Natural killer cell treated with Interleukin-12 subunit alpha and Interleukin-12 subunit beta and Interleukin-15 and Interleukin-18, amount 100 ng/mL, for 72 hours (primary cell): ENCODE measurements at places on chromosomes 16 and 17. TPM values are rescaled to one million over a fixed set of nuclear protein-coding genes. Genes with fewer than 3 reads are reported as not detected.

DNA sequence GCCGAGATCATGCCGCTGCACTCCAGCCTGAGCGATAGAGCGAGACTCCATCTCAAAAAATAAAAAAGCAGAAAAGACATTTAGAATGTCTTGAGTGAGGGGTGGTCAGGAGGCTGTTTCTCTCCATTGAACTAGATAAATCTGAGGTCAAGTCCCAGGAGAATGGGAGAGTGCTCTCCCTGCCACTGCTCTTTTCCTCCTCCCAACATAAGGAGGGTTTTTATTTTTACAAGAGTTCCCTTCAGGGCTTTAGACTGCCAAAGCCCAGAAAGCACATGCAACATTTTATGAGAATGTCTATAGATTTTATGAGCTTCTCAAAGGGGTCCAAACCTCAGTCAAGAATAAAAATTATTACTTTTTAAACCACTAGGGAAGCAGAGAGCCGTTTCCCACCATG lies 1.6 kb downstream of the RND2 start:
- DNase-seq, result no peak
- no peak overlapping the region for H3K27ac ChIP-seq
- peaks cover 8% of the 10 kb centered on the region for H3K4me1 ChIP-seq
- H3K36me3 ChIP-seq, result no peaks in the 10 kb centered on the region
- no peaks in the 10 kb centered on the region for H3K27me3 ChIP-seq
- H3K4me3 ChIP-seq, result no peak overlapping the region

CSH1 gene
- not detected for total RNA-seq

DOC2A gene
- total RNA-seq, result not detected

GRCh38 chr16:9016824-9017223 lies 53.1 kb upstream of the USP7 start:
- peaks cover 7% of the 10 kb centered on the region for H3K27me3 ChIP-seq
- H3K4me3 ChIP-seq, result no peak overlapping the region
- no peaks in the 10 kb centered on the region for H3K4me1 ChIP-seq
- H3K27ac ChIP-seq, result no peak overlapping the region
- peaks cover 7% of the 10 kb centered on the region for H3K36me3 ChIP-seq

DNA sequence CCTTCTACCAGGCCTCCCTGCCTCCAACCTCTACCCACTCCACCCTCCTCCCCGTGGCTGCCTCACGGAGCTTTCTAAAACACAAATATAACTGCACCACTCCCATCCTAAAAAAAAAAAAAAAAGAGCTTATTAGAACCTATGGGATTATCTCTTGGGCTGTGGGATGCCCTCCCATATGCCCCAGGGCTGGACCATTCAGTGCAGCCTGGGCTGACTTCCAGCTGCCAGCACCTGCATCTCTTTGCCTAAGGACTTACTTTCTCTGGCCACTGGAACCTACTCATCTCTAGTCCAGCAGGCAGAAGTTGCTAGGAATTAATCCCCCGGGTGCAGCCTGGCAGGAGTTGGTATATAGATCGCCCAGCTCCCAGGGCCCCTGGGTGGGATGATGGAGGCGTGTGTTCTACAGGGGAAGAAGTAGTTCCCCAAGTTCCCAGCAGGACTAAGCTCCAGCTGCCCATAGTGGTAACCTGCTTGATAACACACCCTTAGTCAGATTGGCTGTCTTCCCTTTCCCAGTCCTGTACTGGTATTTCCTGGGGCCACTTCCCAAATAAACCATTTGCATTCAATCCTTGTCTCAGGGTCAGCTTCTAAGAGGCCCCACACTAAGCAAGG lies 10.3 kb downstream of the MPP3 start:
- H3K27ac ChIP-seq, result no peak overlapping the region
- H3K27me3 ChIP-seq, result no peaks in the 10 kb centered on the region
- no peak for DNase-seq
- H3K4me1 ChIP-seq, result no peaks in the 10 kb centered on the region
- H3K4me3 ChIP-seq, result no peak overlapping the region
- no peaks in the 10 kb centered on the region for H3K36me3 ChIP-seq

DNA sequence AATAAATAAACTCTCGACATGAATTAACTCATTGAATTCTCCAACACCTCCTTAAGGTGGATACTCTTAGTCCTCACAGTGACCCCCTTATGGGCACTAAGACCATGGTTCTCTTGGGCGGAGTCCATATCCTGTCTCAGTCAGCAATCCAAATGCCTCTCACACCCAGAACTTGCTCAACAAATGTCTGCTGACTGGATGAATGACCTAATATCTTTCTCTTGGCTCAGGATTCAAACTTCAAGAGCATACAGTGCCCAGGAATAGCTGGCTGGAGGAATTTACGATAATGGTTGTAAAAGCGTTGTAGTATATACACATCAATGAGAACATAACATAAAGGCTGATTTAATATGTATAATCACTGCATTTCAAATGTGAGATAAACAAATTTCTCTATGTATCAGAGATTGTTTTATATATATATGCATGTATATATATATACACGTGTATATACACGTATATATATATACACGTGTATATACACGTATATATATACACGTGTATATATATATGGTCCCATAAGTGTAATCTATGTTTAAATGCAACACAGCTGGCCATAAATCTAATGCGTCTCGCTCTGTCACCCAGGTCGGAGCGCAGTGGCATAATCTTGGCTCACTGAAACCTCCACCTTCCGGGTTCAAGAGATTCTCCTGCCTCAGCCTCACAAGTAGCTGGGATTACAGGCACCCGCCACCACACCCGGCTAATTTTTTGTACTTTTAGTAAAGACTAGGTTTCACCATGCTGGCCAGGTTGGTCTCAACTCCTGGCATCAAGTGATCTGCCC lies 6.5 kb upstream of the UBB start:
- no peak overlapping the region for H3K27ac ChIP-seq
- H3K4me3 ChIP-seq, result no peak overlapping the region
- H3K36me3 ChIP-seq, result no peaks in the 10 kb centered on the region
- H3K27me3 ChIP-seq, result no peaks in the 10 kb centered on the region
- DNase-seq, result no peak

GRCh38 chr16:5502944-5503343 lies 405.3 kb upstream of the EEF2KMT start:
- H3K36me3 ChIP-seq, result no peaks in the 10 kb centered on the region
- no peak overlapping the region for H3K27ac ChIP-seq
- H3K4me1 ChIP-seq, result no peaks in the 10 kb centered on the region

COPZ2 gene
- total RNA-seq, result 14.9 TPM
